ENCODE measurements at places on chromosomes 13 and 19. TPM values are rescaled to one million over a fixed set of nuclear protein-coding genes. Genes with fewer than 3 reads are reported as not detected.

Gene CEACAM21
- total RNA-seq = 17.7 TPM

Gene TNFSF13B
- total RNA-seq = 1.0 TPM

Gene SPACA4
- not detected for total RNA-seq

Gene KLF1
- total RNA-seq = 0.25 TPM

Gene LIN37
- total RNA-seq = 3.8 TPM

Gene IGSF23
- total RNA-seq = 0.13 TPM

Gene LHB
- total RNA-seq = 0.89 TPM

Gene PSG3
- total RNA-seq = 0.13 TPM

Gene ZNF677
- total RNA-seq = 10.3 TPM

Gene TSPAN16
- not detected for total RNA-seq

GRCh38 chr13:73870970-73871935 lies 263.0 kb downstream of the KLF12 start:
- DNase-seq = peak; percentile 14

DNA sequence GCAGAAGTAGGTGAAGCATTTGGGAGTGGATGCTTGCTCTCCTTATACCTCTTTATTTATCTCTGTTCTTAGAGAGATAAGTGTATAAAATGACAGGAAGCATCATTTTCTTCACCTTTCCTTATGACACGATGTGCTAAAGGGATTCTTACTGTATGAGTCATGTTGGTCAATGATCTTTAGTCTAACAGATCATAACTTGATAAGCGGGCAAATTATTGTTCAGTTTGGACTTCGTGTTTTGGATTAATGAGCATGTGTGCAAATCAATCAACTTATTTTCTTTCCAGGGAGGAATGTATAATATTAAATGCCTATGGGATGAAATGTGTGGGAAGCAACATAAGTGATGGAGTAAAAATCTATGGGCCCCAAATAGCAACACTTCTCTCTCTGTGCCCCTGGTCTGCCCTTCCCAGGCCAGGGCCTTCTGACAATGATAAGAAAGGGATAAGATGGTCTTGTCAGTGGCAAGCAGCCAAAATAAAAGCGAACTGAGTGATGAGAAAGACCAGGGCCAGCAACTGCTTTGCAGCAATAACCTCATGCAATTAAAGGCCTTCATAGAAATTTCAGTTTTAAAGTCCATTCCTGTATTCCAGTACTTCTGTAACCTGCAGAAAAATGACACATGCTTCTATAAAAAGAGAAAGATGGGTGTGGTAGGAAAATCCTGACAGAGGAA lies 61.4 kb downstream of the SLC10A2 start:
- no peak for DNase-seq

- no peak for DNase-seq
Measured at GRCh38 chr13:58190577-58190976, 559.0 kb downstream of the PCDH17 start.

DNA sequence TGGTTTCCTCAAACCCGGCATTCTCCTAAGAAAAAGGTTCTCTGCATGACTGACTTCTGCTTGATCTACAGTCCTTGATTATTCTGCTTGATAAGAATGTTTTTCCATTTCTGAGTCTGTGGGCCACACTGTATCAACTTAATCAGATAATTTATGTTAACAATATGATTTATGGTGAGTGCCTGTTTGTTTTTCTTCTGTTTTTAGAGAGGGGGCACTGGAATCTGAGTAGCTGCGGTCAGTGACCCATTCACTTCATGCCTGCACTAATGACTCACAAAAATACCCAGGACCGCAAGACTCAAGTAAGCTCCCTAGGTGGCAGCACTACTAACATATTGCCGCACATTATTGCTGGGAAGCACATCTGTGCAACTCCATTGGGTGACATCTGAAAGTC lies 542.3 kb upstream of the ATXN8OS start:
- no peak for DNase-seq

DNA sequence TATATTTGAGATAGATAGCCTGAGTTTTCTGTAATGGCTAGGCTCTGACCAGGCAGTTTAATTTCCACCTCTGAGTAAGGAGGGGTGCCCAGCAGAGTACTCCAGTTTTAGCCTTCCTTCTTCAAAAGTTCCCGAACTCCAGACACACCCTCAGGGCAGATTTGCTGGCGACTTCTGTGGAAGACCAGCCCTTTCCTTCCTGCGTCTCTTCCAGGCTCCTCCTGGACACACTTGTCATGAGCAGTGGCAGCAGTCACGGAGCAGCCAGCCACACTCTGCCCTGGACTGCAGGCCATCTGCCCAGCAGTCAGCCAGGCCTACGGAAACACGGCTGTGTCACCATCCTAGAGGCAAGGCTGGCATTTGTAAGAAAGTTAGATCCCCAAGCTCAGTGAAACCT lies 6.6 kb upstream of the FLT1 start:
- DNase-seq = no peak

DNA sequence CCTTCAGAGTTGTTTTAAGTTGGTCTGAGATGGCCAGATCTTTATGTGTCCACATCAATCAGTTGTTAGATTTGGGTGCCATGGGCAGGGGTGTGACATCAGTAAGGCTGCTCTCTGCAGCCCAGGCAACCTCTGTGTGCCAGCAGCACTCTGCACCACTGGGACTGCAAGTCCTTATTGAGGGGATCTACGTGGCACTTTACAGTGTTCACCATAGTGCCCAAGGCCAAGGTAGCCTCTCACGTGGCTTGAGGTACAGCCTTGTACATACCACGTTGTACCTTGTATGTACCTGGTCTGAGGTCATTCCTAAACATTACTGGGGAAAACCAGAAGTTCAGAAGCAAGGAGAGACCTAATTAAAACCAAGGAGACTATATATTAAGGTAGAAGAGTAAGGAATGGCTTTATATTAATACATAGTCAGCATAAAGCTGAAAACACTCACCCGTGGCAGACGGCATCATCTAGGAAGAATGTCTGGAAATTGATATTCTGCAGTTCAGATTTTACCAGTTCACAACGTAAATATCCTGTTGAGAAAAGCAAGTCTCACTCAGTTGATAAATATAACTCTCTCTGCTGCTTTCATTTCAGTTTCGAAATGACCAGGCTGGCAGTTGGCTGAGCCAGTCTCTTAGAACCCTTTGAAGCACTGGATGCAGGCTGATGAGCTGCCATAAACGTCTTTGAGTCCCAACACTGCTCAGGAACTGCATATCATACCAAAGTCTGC lies 128.8 kb downstream of the ZDHHC20 start:
- DNase-seq = no peak

- no peak for DNase-seq
Measured at GRCh38 chr19:47433121-47433520, 13.8 kb upstream of the MEIS3 start.

DNA sequence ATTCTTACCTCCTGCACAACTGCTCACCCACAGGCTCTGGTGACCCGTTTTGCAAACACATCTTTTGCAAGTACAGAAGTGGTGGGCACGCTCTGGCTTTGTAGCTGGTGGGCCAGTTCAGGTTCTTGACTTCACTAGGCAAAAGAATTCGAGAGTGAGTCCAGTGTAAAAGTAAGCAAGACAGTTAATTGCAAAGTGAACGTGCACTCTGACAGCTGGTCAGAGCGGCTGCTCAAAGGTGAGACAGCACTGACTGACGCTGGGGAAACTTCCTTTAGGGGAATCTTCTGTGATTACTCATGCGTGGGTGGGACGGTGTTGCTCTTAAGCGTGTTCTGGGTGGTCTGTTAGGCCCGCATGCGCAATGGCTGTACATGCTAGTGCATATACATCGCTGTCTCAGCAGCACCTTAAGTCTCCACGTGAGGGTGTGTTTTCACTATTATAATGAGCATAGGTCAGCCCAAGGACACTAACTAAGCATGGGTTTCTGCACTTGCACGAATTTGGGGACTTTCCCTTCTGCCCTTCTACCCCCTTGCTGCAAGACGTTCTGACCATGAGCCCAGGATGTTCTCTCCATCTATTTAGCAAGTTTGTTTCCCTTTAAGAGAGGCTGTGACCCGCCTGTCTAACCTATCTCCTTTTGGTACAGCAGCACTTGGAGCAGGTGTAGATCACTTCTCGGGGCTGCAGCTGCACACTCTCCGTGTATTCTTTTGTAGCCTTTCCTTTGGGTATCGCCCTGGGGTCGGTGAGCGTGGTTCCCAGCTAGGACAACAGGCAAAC lies 30.2 kb upstream of the CD33 start:
- no peak for DNase-seq

- DNase-seq = no peak
Measured at GRCh38 chr19:39080431-39080830, 3.7 kb upstream of the ACP7 start.

GRCh38 chr19:29800100-29800825 lies 11.5 kb upstream of the CCNE1 start:
- no peak for DNase-seq

GRCh38 chr13:94427313-94427953 lies 52.0 kb downstream of the DCT start:
- no peak for DNase-seq

- DNase-seq = no peak
Measured at GRCh38 chr19:46828484-46828883, 22.2 kb downstream of the AP2S1 start.

DNA sequence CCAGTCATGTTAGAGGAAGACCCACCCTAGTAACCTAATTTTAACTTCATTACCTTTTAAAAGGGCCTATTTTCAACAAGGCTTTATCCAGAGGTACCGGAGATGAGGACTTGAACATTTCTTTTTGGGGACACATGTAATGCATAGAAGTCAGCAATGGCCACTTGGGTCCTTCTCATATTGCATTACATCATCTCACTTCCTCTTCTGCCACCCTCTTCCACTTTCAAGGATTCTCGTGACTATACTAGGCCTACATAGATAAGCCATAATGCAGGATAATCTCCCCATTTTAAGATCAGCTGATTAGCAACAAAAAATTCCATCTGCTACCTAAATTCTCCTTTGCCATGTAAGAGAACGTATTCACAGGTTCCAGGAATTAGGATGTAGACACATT lies 557.2 kb downstream of the KCTD12 start:
- DNase-seq = no peak

- no peak for DNase-seq
Measured at GRCh38 chr13:49597043-49597641, 11.8 kb upstream of the RCBTB1 start.

DNA sequence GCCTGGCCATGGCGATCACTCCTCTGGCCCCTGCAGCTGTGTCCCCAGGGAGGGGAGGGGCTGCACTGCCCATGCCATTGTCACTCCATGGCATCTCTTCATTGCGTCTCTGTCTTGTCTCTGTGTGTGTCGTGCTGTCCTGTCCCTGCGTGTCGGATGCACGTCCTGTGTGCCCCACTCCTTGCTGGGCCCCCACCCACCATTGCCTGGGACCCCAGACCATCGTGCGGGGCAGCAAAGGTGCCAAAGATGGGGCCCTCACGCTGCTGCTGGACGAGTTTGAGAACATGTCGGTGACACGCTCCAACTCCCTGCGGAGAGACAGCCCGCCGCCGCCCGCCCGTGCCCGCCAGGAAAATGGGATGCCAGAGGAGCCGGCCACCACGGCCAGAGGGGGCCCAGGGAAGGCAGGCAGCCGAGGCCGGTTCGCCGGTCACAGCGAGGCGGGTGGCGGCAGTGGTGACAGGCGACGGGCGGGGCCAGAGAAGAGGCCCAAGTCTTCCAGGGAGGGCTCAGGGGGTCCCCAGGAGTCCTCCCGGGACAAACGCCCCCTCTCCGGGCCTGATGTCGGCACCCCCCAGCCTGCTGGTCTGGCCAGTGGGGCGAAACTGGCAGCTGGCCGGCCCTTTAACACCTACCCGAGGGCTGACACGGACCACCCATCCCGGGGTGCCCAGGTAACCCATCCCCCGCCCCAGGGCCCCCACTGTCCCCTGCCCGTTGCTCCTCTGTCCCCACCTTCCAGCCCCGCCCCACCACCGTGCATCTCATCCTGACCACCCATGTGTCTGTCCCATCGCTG lies 23.9 kb upstream of the NCCRP1 start:
- DNase-seq = no peak

DNA sequence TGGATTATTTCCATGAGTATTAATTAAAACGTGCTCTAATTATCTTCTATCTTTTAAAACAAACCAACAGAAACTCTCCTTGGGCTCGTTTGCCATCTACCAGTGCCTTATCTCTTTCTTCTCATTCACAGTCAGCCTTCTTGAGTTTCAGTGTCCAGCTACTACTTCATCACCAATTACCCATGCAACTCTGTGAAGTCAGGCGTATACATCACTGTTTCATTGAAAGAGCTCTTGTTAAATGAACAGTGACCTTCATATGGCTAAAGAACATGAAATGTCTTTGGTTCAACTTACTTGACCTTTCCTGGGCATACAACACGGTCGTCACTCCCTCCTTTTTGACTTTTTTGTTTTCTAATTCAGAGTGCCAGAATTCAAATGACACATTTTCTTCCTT lies 5.2 kb upstream of the IFT88 start:
- no peak for DNase-seq

DNA sequence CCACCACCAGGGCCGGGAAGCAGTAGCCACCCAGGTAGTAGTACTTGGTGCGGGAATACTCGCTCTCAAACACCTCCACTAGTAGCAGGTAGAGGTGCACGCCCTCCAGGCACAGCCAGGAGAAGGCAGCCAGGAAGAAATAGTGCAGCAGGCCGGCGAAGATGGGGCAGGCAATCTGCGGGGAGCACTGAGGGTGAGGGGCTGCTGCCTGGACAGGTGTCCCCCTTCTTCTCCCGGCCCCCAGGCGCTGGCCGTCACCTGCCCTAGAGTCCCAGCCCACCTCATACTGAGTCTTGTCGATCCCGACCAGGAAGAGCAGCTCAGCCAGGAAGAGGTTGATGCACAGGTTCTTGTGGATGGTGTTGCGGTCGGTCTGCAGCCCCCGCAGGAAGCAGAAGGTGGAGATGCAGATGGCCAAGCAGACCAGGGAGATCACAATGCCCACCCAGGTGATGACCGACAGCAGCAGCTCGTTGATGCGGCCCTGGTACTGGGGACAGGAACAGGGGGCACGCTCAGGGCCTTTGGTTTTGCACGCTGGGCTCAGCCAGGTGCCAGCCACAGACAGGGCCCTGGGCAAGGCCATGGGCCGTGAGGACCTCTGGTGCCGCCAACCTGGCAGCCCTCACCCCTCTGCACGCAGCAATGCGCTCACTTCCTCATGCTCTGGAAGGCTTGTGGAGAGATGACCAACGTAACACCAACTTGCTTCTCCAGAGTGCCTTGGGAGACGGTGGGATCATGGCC lies 20.8 kb upstream of the ASF1B start:
- no peak for DNase-seq

DNA sequence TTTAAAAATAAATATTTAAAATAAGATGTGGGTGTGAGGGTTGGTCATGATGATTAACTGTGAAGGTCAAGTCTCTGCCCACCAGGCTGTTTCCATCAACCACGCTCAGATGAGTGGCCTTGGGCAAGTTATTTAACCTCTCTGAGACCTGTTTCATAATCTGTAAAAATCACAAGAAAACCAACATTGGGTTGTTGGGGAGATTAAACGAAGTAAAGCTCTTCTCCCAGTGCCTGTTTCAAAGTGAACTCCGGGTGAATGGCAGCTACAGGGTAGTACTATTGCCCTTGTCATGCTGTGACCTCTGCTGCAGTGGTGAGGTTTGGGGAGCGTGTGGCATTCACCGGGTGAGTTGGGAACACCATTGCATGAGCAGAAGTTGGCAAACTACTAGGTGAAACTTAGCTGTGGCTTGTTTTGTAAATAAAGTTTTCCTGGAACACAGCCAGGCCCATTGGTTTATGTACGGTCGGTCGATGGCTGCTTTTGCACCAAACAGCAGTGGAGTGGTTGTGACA lies 153.2 kb downstream of the USP12 start:
- no peak for DNase-seq

Measured in dermis microvascular lymphatic vessel endothelial cell (primary cell).